ENCODE measurements at places on chromosomes 2 and 18.

DNA sequence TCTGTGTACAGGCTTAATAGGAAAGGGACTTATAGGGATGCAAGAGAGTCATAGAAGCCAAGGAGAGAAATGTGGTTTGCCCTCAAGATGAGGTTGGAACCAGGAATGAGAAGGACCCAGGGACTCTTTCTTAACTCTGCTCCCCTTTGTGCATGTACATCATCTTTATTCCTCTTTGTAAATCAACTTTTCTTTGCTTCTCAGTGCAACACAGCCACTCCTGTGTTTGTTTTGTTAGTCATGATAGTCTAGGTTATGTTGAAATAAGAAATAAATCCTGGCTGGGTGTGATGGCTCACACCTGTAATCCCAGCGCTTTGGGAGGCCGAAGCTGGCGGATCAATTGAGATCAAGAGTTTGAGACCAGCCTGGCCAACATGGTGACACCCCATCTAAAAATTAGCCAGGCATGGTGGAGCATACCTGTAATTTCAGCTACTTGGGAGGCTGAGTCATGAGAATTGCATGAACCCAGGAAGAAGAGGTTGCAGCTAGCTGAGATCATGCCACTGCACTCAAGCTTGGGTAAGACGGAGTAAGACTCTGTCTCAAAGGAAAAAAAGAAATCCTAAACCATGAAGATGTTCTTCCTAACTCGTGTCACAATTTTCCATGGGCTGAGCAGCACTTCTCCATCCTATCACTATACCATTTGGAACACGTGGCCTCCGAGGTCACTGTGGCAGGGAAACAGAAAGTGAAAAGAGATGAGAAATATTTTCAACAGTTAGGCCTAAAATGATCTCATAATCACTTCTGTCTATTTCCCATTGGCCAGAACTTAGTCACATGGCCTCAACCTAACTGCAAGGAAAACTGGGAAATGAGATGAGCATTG lies 73.0 kb upstream of the TMEM17 start:
- DNase-seq = no peak

- no peak for DNase-seq
Measured at GRCh38 chr18:11074889-11075288, 74.5 kb downstream of the PIEZO2 start.

DNA sequence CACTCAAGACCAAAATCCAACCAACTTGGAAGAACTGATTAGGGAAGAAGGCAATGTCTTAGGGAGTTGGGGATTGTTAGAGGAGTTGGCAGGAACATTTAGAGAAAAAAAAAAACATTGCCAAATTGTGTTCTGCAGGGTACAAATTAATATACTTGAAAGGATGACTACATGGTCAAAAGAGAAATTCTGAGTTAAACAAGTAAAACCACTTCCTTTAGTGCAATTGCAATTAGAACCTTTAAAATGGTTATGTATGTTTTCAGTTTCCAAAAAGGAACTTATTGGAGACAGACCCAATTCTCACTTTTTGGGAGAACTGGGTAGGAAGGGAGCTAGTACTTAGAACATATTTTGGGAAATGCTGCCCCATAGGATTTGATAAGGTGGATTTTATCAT lies 137.9 kb downstream of the GPD2 start:
- no peak for DNase-seq

- DNase-seq = no peak
Measured at GRCh38 chr2:54275541-54275940, 19.5 kb upstream of the TSPYL6 start.

- DNase-seq = no peak
Measured at GRCh38 chr2:70357684-70358071, 55.8 kb upstream of the FAM136A start.

GRCh38 chr2:59959944-59960343 lies 593.5 kb downstream of the BCL11A start:
- no peak for DNase-seq

- DNase-seq = no peak
Measured at GRCh38 chr2:35033748-35034147, 1321.8 kb upstream of the CRIM1 start.

Data from SW 1271 (cell line).